ENCODE measurements at places on chromosomes 12 and 14.

DNA sequence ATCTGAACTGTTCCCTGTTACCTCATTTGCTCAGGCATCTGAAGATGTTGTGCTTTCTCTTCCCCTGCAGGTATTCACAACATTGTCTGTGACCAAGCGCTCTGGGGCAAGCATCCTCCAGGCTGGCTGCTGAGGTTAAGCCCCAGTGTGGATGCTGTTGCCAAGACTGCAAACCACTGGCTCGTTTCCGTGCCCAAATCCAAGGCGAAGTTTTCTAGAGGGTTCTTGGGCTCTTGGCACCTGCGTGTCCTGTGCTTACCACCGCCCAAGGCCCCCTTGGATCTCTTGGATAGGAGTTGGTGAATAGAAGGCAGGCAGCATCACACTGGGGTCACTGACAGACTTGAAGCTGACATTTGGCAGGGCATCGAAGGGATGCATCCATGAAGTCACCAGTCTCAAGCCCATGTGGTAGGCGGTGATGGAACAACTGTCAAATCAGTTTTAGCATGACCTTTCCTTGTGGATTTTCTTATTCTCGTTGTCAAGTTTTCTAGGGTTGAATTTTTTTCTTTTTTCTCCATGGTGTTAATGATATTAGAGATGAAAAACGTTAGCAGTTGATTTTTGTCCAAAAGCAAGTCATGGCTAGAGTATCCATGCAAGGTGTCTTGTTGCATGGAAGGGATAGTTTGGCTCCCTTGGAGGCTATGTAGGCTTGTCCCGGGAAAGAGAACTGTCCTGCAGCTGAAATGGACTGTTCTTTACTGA lies 44.9 kb downstream of the EID3 start:
- DNase-seq: no peak

DNA sequence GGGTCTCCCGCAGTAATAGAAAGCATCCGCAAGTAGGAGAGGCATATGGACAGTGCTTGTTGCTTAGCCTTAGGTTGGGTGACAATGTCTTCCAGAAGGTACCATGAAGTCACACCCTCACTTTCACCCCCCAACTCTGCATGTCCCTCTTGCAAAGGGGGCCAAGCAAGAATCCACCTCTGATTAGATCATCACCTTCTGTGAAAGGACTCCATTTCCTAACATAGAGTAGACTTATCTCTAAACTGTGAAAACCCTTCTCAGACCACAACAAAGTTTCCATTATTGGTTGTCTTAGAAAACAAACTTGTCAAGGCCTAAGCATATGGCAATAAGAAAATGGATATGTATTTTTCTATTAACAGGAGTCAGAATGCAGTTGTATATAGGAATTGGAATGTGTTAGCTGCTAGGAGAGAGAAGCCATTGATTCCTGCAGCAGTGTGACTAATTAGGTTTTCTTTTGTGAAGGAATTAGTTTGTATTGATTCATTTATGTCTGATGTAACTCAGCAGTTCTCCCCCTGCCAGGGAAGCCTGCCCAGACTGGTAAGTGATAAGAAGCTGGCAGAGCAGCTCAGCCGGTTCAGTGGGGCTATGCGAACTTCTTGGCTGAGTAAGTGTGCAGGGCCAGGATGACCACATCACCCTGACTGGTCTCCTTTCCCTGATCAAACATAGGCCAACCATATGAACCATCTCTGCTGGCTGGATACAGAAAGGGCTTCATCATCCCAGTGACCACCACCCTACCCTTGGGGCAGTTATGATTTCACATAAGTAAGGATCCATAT lies 107.3 kb upstream of the CCDC196 start:
- DNase-seq: no peak

DNA sequence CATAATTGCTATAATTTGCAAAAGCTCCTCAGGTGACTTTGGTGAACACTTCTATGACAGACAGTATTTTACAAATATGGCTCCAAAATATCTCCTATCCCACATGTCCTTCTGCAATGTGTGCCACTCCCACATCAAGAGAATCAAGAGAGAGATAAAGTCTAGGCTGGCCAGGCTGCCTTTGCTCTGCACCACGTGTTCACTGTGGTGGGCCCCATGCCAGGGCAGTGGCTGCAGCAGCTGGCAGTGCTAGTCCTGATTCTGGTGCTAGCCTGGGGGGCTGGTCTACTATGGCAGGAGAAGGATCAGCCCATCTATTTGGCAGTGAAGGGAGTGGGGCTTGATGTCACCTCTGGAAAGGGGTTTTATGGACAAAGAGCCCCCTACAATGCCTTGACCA lies 86.3 kb downstream of the DRAM1 start:
- no peak for DNase-seq

DNA sequence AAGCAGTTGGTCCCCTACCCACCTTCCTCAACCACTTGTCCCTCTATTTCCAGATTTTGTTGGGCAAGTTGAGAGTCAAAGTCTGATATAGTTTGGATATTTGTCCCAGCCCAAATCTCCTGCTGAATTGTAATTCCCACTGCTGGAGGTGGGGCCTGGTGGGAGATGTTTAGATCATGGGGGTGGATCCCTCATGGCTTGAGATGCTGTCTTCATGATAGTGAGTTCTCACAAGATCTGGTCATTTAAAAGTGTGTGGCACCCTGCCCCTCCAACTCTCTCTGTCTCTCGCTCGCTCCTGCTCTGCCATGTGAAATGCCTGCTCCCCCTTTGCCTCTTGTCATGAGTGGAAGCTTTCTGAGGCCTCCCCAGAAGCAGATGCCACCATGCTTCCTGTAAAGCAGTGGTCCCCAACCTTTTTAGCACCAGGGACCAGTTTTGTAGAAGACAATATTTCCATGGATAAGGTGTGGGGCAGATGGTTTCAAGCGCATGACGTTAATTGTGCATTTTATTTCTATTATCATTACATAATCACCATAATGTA lies 37.3 kb upstream of the BCL11B start:
- no peak for DNase-seq

GRCh38 chr14:88209273-88209672 lies 113.8 kb downstream of the KCNK10 start:
- no peak for DNase-seq

- DNase-seq: no peak
Observed at GRCh38 chr14:70096866-70097265, 91.9 kb downstream of the SLC8A3 start.
